ENCODE measurements at places on chromosomes 1 and 21.
A peak's percentile ranks its signal among the peaks of the same experiment; 100 is the strongest.

DNA sequence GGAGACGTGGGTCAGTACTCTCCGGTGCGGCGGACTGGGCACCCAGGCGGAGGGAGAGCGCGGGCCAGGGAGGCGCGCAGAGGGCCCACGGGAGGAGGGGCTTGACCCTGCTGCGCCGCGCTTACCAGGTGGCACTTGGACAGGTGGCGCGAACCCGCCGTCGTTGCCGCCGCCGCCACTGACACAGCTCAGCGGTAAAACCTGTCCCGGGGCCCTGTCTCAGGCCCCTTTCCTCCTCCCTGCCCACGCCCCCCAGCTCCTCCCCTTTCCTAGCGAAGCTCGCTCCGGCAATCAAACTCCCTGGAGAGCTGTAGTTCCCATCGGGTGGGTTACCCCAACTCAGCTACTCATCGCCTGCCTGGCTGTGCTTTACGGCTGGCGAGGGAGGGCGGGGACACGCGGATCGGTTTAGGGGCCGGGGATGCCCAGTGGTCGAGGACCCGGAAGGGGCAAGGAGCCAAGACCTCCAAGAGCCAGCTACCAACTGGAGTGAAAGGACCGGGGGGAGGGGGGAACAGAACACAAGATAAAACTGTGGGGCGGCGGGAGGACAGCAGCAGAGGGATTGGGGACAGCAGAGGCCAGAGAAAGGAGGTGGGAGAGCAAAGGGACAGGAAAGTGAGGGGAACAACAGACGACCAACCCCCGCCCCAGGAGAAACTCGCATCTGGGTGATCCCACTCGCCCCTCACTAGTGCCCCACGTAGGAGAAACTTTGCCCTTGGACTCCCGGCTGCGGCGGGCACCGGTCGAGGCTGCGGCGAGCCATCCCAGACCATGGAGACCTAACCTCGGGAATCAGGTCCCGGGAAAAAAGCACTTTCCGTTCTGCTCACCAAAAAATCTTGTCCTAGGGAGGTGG, 2.9 kb downstream of the GFI1 start:
- DNase-seq, result peak; percentile 43

DNA sequence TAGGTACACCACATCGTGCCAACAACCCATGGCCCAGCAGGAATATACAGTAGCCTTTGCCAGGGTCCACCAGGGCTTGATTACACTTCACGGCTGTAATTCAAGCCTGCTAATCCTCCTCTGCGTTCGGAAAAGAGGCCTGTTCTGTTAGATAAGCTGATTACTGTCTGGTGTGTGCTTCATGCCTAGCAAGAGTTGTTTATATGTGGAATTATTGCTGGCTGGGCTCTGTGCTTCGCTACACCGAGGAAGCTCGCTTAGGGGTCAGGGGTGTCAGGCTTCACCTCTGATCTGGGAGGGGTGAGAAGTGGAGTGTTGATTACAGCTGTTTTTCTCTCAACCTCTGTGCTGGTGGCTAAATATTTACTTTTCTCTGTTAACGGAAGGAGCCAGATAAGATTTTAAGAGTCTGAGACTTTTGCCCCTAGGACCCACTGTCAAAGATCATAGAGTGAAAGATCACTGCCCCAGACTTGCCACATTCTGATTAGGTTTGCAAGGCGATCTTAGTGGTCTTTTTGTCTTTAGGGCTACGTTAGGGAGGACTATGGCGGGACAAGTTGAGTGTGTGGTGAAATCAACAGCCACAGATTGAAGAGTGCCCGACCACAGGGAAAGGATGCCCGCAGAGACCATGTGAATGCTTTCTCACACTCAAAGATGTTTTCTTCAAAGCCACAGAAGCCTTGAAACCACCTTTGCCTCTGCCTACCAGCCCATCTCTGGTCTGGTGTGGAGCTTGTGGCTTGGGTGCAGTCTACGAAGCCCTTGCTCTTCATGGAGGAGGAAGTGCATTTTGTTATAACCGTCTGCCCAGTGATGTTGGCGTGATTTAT, 216.1 kb downstream of the PBX1 start:
- DNase-seq, result no peak

DNA sequence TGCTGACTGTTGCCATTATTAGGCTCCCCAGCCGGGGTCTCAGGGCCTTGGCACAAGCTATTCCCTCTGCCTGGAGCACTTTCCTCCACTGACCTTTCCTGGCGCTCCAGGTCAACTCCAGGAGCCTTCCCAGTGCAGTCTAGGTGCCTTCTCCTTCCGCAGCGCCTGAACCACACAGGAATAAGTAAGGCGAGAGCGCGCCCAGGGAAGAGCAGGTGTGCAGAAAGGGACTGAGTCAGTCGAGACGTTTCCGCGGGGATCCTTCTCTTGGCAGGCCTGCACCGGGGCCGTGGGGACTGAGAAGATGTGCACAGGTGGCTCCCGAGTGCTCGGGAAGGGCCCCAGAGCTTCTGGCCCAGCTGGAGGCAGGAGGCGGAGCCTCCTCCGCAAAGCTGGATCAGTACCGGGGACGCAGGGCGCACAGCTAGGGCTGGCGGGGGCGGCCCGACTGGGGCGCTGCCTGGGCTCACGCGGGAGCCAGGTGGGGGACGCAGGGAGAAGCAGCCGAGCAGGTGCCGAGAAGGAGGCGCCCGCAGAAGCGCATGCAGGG, 765 bp upstream of the BMP8A start:
- DNase-seq, result no peak

DNA sequence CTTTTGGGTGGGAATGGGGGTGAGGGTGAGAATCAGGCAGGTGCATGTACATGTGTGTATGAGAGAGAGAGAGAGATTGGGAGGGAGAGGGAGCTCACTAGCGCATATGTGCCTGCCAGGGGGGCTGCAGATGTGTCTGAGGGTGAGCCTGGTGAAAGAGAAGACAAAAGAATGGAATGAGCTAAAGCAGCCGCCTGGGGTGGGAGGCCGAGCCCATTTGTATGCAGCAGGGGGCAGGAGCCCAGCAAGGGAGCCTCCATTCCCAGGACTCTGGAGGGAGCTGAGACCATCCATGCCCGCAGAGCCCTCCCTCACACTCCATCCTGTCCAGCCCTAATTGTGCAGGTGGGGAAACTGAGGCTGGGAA, 95.0 kb downstream of the EPHB2 start:
- no peak for DNase-seq

- no peak for DNase-seq
Measured at GRCh38 chr1:61753998-61754508, 11.8 kb downstream of the PATJ start.

GRCh38 chr1:109199710-109200109, 14.0 kb upstream of the SARS1 start:
- no peak for DNase-seq

DNA sequence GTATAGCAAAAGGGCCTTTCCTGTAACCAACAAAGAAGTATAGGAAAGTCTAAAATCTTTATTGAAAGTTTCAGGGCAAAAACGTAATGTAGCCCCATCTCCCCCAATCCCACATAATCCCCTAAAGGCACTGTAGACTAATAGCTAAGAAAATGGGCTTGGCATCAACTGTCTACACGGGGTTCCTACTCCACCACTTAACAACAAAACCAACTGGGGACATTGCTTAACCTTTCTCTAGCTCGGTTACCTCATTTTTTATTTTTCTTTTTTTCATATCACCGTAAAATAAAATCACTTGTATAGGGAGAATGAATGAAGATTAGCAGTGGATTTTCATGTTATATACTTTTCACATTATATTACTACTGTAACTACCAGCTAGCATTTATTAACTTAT, 12.3 kb downstream of the MACF1 start:
- no peak for DNase-seq

- no peak for DNase-seq
Measured at GRCh38 chr1:8943498-8944405, 1.9 kb upstream of the CA6 start.

DNA sequence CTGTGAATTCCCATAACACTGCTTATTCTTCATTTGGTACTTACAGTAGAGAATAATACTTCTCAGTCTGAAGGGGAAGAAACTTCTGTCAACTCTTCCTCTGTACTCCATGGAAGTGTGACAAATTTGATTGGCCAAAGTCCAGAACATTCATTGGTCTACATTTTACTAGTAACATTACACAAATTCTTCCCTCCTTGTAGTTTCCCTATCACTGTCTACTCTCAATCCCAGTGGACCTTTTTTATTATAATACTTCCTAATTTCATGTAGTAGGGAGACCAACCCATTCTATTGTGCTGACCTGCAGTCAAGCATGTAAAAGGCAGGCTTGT, 74.7 kb downstream of the ALG6 start:
- no peak for DNase-seq

GRCh38 chr1:56397811-56398231, 181.5 kb downstream of the PLPP3 start:
- no peak for DNase-seq

DNA sequence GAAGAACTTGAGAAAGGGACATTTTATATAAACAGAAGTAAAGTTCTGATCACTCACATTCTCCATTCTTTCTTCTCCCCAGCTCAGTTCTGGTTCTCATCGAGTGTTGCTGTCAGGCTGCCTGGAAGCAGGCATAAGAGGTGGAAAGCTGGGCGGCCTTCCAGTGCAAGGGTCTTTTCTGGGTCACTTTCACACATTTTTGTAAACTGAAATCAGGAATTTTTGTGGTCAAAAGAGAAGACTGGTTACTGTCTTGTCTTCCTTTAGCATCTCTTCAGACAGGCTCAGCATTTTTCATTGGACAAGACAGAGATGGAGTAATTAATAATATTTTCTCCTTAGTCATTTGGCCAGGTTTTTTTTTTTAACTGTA, 93.7 kb downstream of the CTH start:
- DNase-seq, result no peak

GRCh38 chr1:248114890-248115289, 19.9 kb downstream of the OR2L13 start:
- no peak for DNase-seq

- DNase-seq, result peak; percentile 52
Measured at GRCh38 chr1:46547481-46548383, 3.7 kb downstream of the KNCN start.

GRCh38 chr1:36349839-36350238, 26.4 kb upstream of the EVA1B start:
- no peak for DNase-seq

DNA sequence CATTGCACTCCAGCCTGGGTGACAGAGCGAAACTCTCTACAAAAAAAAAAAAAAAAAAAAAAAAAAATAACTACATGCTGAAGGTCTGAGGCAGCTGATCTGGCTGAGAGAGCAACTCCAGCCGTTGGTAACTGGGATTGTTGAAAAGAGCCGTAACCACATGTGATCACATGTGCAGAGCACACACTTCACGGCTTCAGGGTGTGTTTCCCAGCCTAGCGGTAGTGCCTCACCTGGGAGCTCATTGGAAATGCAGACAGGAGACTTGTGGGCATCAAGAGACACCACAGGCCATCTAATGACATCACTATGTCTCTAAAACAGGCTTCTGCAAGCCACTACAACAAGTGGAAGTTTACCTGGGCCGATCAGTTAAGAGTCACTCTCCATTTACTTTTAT, 11.8 kb upstream of the OTUD7B start:
- DNase-seq, result no peak

GRCh38 chr1:247857069-247857984, at the start of gene TRIM58:
Gene TRIM58 (plus strand): TSS chr1:247857187. CDS start chr1:247857247, 60 bp downstream.
- DNase-seq, result peak; percentile 1

DNA sequence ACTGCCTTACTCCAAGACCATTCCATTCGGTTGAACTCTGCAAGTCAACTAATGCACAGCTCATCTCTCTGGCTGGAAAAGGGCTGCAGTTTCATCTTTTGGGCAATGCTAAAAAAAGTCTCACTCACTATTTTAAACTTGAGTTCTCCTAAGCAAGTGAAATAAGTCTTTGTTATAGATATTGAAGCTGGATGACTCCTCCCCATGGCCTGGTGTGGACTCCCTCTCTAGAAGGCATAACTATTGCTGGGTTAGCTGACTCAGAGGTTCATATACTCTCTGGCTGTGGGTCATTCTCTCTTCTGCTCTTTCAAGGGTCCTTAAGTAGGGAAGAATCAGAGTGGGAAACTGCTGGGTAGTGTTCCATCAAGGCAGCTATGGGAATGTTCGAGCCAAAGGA, 88.0 kb downstream of the XCL2 start:
- no peak for DNase-seq

DNA sequence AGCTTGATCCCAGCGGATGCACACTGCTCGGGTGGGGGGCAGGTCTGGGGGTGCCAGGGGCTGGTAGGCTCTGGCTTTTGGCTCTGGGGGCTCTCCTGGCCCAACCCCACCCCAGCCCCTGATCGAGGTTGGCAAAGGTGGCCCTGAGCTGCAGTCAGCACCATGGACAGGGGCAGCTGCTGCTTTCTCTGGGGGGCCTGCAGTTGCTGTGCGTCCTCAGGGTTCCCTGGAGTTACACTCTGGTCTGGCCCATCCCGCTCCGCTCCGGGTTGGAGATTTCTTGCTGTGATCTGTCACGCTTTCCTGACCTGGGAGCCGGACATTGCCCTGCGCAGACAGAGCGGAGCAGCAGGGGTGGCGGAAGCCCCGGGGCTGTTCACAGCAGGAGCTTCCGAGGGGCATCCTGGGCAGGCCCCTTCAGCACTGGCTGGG, 8.0 kb upstream of the PLCH2 start:
- no peak for DNase-seq

- DNase-seq, result no peak
Measured at GRCh38 chr1:45516036-45516435, 5.6 kb downstream of the PRDX1 start.

- DNase-seq, result no peak
Measured at GRCh38 chr1:156665539-156665938, 11.7 kb downstream of the NES start.

DNA sequence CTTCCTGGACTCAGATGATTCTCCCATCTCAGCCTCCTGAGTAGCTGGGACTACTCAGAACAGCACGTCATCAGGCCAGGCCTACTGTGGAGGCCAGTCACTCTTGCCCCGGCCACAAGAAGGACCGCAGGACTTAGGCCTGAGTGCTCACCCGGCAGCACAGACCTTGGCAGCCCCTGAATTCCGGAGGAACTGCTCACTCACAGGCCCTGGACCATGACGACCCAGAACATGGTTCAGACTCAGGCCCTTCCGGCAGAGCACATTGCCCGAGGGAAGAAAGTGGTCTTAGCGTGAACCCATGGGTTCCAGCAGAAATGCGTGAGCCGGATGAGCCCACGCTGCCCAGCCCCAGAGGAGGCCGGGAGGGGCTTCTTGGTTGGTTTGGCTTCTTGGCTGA, 177.3 kb upstream of the TMEM51 start:
- no peak for DNase-seq

DNA sequence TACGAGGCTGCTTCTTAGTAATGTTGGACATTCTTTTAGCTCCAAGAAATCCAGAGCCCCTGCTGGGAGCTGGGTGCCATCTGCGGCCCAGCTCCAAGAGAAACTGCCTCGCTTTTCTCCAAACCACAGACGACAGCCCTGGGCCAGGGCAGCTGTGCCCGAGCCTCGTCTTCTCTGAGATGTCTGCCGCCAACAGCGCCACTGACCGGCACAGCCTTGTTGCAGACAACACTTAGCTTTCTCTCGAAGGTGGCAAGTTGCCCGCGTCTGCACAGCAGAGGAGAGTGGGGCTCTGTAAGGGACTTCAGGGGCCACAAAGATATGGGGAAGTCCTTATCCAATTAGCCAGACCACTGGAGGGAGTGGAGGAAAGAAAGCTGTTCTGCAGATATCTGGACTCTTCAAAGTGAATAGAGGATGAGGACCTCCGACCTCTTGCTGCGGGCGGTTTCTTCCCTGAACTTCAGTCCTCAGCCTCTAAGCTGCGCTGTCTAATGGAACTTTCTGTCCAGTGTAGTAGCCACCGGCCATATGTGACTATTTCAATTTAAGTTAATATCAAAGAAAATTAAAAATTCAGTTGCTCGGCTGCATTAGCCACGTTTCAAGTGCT, 63.9 kb upstream of the DISP3 start:
- DNase-seq, result no peak

- no peak for DNase-seq
Measured at GRCh38 chr1:100657876-100658715, 61.4 kb upstream of the VCAM1 start.

- DNase-seq, result no peak
Measured at GRCh38 chr1:1432274-1432950, 3.1 kb upstream of the VWA1 start.

Measured in CD4-positive, alpha-beta T cell treated with Interleukin-1 beta for 1 hour (primary cell).